ENCODE measurements at places on chromosomes 5 and 9.

DNA sequence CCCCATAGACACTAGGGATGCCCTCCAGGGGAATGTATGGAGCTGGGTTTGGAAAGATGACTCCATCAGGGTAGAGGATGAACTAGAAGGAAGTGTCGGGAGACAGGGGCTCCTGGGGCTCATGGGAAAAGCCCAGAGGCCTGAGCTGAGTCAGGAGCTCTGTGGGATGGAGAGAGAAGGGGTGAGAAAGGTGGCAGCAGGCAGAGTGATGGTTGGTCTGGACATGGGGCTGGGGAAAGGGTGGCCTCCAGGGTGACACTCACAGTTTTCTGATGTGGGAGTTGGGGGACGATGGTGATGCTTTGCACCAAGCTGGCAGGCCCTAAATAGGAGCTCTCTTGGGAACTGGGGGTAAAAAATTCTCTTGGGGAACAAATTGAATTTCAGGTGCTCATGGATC lies 213.5 kb upstream of the MVB12B start:
- DNase-seq = no peak

DNA sequence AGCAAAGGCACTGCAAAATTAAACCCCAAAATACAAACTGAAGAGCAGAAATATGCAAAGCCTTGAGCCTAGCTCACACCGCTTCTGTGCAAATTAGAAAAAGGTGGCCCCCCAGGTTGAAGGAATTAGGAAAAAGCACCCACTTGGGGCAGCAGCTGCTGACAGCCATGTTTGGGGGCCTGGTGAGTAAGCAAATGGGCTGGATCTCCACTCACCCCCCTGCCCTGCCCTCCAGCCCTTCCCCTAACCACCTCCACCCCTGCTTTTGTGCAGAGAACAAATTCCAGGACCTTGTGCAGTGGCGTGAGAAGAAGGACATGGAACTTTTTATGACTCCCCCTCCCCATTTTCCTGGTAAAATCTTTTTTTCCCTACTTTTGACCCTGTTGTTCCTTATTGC lies 92.0 kb upstream of the DNAH5 start:
- DNase-seq = no peak

DNA sequence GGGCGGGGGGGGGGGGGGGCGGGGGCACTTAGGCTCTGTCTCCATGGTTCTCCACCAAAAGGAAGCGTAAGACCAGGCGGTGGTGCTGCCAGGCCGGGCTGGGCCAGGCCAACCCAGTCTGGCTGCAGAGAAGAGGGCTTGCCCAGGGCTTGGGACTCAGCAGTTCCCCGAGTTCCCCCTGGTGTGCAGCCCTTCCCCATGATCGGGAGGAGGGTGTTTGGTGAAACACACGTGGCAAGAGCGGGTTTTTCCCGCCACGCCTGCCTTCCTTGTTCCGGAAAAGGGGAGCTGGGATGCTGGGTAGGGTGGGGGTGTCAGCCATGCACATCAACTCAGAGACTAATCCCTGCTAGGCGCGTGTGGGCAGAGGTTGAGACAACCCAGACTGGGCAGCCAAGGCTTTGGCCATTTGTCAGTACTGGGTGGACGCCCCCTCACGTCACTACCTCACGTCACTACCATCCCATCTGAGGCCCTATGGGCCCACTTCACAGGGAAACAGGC lies 32.9 kb downstream of the PRRX2 start:
- no peak for DNase-seq

GRCh38 chr5:30197662-30198061 lies 995.8 kb upstream of the CDH6 start:
- DNase-seq = peak; percentile 53

DNA sequence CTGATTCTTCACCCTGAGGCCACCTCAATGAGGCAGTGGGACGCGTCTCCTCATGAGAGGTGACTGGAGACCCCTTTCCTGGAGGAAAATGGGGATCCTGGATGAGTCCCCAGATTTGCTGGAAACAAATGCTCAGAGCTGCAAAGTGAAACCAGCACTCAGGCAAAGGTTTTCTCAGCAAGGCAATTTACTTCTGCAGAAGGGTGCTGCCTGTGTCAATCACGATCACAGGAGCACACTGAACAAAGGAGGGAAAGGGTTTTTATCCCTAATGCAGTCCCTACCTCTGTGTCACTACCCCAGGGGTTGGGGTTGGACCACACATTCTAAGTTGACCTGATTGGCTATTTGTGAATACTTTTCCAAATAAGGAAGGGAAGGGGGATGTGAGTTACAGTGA lies 69.9 kb upstream of the CDK20 start:
- DNase-seq = no peak
